ENCODE measurements at places on chromosomes 2 and 18. TPM values are rescaled to one million over a fixed set of nuclear protein-coding genes. Genes with fewer than 3 reads are reported as not detected.

The CRYBA2 gene
- not detected for total RNA-seq

The IL18RAP gene
- not detected for total RNA-seq

The CYBRD1 gene
- 5.6 TPM for total RNA-seq

The MC2R gene
- total RNA-seq = not detected

The GYPC gene
- 8.5 TPM for total RNA-seq

The SCYGR8 gene
- not detected for total RNA-seq

The REG3A gene
- total RNA-seq = not detected

The SKOR2 gene
- not detected for total RNA-seq

The ANKRD30B gene
- total RNA-seq = 2.2 TPM

The APOB gene
- 0.94 TPM for total RNA-seq

The NR4A2 gene
- total RNA-seq = 12.2 TPM

The ST8SIA3 gene
- total RNA-seq = 16.6 TPM

The QPCT gene
- 10.3 TPM for total RNA-seq

The TMSB10 gene
- total RNA-seq = 2,077 TPM

The CERKL gene
- total RNA-seq = 1.3 TPM

The CNTNAP5 gene
- 65.1 TPM for total RNA-seq

The KCNS3 gene
- 1.9 TPM for total RNA-seq

The BMPR2 gene
- total RNA-seq = 121 TPM

The CCDC74B gene
- 5.6 TPM for total RNA-seq

The SNORC gene
- 2.8 TPM for total RNA-seq

The FAHD2B gene
- 13.1 TPM for total RNA-seq

The ALPG gene
- total RNA-seq = not detected

The CHRNG gene
- not detected for total RNA-seq

The COX5B gene
- 142 TPM for total RNA-seq

The STK36 gene
- 77.0 TPM for total RNA-seq

The CD8B2 gene
- not detected for total RNA-seq

The GCKR gene
- 1.3 TPM for total RNA-seq

The KIDINS220 gene
- 812 TPM for total RNA-seq

The PRKAG3 gene
- total RNA-seq = not detected

The PAX8 gene
- total RNA-seq = 0.31 TPM

The ST6GAL2 gene
- total RNA-seq = 140 TPM

All from parietal lobe (tissue), 2 donors.